ENCODE measurements at places on chromosomes 2 and 18.

DNA sequence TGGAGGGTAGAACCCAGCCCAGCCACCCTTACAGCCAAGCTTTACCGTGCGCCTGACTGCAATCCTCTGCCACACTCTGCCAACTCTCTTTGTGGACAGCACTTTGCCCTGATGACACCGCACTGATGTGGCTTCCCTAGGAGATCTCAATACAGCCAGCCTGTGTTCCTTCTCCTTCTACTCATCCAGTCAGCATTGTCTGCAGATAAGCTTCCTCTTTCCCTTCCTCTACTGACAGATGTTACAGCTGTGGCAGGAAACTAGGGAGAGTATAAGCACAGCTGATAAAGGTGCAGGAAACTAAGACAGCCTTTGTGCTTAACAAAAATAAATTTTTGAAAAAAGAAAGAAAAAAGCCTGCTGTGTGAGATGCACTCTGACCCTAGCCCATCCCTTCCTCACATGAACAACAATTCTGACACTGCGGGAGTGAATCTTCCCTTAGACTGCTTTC, 25.0 kb downstream of the CEP68 start:
- no peak for DNase-seq

GRCh38 chr18:34847408-34847807, 137.3 kb downstream of the DTNA start:
- no peak for DNase-seq

- DNase-seq: peak; percentile 45
Observed at GRCh38 chr2:42196403-42197267, 27.5 kb downstream of the EML4 start.

DNA sequence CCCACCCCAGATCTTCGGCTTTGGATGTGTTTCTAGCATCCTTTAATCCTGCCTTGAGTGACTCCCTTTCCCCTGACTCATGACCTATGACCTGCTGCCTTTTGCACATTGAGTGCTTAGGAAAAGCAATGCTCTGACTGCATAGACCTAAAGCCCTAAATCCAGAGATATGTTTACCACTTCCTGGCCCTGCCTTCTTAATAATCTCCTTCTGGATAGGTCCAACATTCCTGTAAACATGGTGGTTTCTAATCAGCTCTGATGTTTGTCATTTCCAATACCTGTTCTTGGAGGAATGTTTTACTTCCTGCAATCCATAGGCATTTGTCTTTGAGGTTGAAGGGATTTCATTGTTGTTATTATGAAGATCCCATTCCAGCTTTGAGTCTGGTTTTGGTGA, 2.3 kb downstream of the SLC3A1 start:
- no peak for DNase-seq

- peak; percentile 88 for DNase-seq
Observed at GRCh38 chr2:180015951-180016709, 9.0 kb upstream of the CWC22 start.

- DNase-seq: no peak
Observed at GRCh38 chr2:207465894-207466293, 63.9 kb upstream of the CREB1 start.

GRCh38 chr2:12262681-12263436, 453.9 kb upstream of the TRIB2 start:
- DNase-seq: no peak

GRCh38 chr2:174589334-174589733, 8.3 kb downstream of the WIPF1 start:
- no peak for DNase-seq

DNA sequence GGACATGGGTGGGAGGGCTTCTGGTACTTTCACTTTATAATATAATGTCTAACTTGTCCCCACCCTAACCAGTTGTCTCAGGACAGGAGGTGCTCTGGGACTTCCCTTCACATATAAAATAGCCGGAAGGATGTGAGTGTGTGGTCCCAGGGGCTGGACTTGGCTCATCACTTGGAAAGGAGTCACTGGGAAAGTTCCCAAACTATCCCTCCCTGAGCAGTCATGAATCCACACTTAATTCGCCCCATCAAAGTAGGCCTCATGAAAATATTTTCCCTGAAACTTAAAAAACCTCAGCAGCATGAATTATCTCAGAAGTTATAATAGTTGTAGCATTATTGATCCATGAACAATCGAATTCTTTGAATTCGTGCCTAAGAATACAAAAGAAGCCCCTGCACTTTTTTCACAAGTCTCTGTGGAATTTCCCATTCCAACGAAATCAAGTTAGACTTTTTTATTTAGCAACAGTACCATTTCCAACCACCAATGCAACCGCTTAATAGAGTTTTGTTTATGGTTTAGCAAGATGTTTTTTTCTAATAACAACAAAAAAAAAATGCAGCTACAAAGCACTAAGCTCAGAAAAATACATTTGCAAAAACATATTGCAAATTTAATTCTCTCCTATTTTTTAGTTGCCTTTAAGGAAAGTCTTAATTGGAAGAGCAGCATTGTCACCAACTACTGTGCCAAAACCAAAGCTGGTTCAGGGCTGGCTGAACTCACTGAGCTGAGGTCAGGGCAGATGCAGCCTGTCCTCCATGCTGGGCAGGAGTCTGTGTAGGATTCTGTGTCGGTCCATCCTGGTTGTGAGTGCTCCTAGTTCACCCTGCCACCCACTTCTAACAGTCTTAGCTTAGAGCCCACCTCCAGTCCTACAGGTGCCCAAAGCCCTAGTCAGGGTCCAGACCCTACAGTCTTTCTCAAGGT, 68.8 kb upstream of the SPTBN1 start:
- DNase-seq: peak; percentile 73

DNA sequence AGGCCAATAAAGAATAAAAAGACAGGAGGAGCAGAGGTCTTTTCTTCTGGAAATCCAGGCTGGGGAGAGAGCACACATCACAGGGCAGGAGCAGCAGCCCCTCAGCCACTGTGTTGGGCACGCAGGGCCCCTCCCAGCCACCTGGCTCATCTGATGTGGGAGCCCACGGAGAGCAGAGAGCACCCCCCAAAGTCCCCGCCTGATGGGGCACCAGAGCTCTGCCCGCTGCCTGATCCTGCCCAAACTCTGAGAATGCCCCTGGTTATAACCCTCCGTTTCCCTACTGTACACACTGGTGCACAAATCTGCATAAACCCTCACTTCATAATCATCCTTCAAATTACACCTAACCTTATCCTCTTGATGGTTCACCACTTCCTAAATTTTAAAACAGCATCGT, 111.3 kb downstream of the HDAC4 start:
- DNase-seq: no peak

GRCh38 chr2:95039363-95039762, 13.9 kb downstream of the MAL start:
- DNase-seq: no peak

DNA sequence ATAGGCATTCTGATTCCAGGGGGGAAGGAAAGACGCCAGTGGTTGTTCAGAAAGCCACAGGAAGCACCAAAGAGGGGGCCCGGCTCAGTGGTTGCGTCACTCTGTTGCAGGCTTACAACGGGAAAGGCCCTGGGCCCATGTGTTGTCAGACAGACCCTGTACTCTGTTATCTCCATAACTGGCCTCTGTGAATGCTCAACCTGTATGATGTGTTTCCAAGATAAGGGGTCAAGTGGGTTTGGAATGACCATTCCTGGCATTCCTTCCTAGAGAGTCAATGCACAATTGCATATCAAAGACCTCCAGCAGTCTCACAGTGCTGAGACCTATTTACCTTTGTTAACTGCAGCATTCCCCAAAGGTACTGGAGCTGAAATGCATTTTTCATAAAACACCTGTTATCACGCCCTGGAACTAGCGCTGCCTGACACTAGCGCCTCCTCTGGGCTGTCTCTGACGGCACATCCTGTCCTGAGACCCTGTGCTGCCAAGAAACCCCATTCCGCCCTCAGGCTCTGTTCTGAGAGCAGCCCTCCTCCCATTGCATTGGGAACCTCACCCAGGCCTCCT, 13.2 kb upstream of the LRRFIP1 start:
- DNase-seq: no peak

- DNase-seq: no peak
Observed at GRCh38 chr2:99035920-99036319, 99.9 kb upstream of the CRACDL start.

DNA sequence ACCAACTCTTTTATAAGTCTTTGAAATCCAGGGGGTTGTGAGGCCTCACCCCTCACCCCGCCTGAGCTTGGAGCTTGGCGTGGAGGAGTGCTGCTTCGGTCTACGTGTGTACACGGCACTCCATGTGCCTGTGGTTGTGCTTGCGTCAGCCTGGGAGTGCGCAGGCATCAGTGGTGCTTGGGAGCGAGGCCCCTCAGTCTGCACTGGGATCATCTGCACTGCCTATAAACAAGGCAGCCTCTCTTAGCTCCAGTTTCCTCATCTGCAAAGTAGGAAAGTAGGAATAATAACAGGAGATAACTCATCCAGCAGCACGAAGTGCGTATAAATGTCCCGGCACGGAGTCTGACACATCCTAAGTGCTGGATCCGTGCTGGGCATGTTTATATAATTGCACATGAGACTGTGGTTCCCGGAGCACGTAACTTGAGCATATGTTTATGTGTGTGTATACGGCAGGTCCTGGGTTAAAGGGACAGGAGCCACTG, 1.2 kb downstream of the GYPC start:
- DNase-seq: peak; percentile 83

DNA sequence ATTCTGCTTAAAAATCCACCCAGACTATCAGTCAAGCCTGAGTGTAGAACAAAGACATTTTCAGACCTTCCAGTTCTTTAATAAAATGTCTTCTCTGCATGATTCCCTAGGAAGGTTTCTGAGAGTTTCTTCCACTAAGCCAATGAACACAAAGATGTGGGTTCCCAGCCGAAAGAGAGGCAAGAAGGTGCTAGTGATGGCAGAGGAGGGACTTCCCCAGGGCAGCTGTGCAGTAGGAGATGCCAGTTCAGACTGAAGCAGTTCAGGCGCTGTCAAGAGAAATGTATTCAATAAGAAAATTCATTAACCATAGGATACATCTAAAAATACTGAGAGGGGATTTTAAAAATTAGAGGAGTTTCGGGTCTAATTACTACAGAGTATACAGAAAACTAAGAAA, 83.3 kb downstream of the RND3 start:
- DNase-seq: no peak
